Mesothelial cell of epicardium (in vitro differentiated cells): ENCODE measurements at places on chromosomes 3 and 15.

GRCh38 chr15:42421376-42421775, 62.1 kb downstream of the CAPN3 start:
- DNase-seq = no peak

- DNase-seq = no peak
These were observed 36.3 kb downstream of the BCHE start for GRCh38 chr3:165800970-165801369.

DNA sequence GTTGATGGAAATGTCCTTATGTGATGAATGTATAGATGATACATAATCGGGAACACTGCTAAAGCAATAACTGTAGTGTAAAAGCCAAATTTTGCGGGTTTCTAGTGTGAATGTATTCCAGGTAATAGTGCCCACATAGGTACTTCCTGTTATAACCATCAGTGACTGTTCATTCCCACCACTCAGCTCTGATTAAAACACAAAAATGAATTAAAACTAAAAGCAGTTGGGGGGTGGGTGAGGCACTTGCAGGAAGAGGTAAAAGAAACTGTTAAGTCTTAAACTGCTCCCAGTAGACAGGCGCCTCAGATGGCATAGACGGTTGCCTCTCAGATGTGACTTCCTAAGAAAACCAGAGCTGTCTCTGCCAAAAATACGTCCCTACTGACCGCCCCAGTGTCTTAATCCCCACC, 893 bp upstream of the MTHFS start:
- no peak for DNase-seq

GRCh38 chr3:74332165-74332564, 282.3 kb downstream of the CNTN3 start:
- no peak for DNase-seq

GRCh38 chr3:195718477-195718984, 2.2 kb upstream of the MUC20 start:
- no peak for DNase-seq

DNA sequence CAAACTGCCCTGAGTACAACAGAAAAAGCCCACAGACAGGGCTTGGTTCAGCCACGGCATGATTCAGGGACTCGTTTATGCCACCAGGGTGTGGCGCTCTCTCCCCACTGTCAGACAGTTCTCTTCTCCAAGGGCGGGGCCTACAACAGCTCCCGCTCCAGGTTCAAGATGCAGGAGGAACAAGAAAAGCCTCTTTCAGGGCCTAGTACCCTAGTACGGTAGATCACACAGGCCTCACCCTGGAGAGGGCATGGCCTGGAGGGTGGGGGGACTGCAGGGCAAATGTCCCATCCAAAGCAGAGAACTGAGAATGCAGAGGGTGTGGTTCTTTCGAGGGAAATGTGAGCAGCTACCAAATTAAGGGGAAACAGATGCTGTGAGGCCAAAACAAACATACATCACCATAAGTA, 12.0 kb downstream of the MESD start:
- no peak for DNase-seq

DNA sequence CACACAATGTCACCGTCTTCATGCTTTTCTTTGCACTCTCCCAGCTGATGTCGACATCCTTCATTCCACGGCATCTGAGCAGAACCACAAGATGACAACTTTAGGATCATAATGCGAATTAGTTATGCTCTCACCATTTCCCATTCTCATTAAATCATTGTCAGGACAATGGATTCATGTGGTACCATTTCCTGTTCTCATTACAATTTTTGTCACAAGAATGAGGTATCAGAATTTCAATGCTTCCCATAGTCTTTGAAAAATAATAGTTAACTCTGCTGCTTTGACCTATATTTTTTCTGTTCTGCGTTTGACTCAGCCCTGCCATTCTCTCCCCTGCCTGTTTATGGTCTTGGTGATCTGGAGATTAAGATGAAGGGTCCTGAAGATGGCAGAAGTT, 175.7 kb upstream of the MDFIC2 start:
- DNase-seq = no peak

DNA sequence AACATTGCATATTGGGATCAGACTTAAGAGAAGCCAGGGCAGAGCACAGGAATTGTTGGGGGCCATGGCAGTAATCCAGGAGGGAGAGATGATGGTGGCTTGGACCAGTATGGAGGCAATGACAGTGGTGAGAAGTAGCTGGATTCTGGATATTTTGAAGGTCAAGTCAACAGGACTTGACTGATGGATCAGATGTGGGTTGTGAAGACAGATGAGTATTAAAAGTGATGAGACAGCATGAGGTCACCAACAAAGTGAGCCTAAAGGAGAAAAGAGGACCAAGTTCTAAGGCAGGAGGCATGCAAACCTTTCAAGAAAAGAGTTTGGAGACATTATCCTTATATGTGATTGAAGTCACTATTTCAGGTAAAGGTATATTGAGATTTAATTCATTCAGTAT, 56.6 kb upstream of the TIPARP start:
- DNase-seq = no peak

GRCh38 chr3:155682426-155683343, 62.2 kb downstream of the PLCH1 start:
- DNase-seq = no peak
